ENCODE measurements at places on chromosomes 11 and 22.

- no peak for DNase-seq
These were observed 1.8 kb downstream of the LARGE2 start for GRCh38 chr11:45924036-45924915.

DNA sequence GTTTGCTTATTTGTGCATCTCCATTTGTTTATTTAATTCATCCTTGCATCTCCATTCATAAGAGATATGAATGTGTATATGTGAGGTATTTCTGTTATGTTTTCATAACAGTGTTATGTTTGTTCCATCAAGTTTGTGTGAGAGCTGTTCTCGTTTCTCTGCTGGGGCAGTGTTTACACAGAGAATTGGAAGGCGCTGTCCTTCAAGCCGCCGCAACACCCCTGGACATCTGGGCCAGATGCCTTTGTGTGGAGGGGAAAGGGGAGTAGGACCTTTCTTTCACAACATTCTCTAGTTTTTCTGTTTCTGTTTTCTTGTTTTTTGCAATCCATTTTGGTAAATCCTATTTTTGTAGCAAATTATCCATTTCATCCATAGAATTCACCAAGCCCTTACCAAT, 7.0 kb upstream of the TM7SF2 start:
- DNase-seq = no peak

DNA sequence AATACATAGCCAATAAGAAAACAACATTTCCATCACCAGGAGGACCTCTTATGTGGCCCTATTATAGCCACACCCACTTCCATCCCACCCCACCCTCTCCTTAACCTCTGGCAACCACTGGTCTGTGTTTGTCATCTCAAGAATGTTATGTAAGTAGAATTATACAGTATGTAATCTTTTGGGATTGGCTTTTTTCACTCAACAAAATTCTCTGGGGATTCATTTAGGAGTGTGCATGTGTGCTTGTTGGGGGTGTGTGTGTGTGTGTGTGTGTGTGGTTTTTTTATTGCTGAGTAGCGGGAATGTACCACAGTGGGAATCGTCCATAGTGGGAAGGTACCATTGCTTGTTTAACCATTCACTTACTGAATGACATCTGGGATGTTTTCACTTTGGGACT, 5.2 kb downstream of the KCNJ5 start:
- no peak for DNase-seq

DNA sequence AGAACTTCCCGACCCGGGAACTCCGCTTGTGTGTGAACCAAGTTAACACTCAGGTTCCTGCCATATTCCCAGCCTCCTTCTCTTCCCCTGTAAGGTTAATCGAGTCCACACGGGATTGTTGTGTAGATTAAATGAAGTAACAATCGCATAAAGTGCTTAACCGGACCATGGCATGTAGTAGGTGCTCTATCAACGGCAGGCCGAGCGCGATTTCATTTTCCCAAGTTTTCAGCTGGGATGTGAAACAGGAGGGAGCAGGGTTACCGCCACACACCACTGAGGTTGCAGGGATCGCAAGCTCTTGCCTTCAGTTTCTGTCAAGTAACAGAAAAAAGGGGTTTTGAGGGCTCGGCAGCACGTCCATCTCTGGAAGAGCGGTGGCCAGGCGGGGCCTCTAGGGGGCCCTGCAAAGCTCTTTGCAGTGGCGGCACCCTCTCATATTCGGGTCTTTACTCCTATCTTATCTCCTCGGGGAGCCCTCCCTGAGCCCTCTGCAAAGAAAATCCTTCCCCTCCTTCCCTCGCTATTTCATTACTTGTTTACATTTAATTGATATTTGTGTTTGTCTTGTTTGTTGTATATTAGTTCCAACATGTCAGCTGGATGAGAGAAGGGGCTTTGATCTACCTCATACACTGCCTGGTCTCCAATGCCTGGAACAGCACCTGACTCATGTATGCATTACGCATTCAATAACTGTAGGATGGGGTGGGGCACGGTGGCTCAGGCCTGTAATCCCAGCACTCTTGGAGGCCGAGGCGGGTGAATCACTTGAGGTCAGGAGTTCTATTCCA, 816 bp upstream of the PLEKHA7 start:
- DNase-seq = no peak

DNA sequence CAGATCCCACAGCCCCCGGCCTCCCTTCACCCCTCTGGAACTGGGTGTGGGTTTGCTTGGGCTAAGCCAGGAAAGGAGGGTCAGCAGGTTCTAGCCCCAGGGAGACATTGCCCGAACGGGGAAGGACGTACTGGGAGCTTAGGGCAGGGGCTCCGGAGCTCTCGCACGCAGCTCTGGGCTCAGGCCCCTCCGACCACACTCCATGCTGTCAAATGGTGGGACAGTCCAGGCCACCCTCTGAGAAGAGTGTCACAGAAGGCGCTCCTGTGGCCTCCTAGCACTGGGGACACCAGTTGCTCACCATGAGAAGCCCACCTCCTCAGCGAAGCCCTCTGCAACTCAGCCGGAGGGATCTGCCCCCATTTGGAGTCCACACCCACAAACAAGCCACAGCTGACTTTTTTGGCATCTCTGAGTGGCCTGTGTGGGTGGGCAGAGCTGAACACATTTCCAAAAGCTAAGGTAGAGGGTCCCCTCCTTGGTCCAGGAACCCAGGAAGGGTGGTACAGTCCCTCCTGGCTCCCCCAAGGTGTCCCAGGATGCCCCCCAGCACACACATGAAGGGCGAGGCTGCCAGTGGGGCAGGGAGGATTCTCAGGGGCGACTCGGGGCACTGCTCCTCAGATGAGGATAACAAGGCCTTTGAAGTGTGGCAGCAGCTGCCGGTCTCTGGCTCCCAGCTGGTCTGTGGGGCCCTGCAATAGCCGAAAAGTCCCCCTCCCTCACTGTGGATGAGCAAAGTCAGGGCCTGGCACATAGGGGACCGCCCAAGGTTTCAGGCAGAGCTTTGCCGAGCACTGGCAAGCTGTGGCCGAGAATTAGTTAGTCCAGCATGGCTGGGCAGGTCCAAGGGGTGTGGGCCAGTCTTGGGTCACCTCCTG, 13.0 kb upstream of the TEF start:
- DNase-seq = no peak

- DNase-seq = no peak
These were observed 1.5 kb downstream of the IL17RA start for GRCh38 chr22:17086296-17086695.

GRCh38 chr11:36069576-36070212, 125.8 kb downstream of the LDLRAD3 start:
- no peak for DNase-seq

GRCh38 chr22:22021162-22021750, 38.7 kb upstream of the TOP3B start:
- DNase-seq = no peak

DNA sequence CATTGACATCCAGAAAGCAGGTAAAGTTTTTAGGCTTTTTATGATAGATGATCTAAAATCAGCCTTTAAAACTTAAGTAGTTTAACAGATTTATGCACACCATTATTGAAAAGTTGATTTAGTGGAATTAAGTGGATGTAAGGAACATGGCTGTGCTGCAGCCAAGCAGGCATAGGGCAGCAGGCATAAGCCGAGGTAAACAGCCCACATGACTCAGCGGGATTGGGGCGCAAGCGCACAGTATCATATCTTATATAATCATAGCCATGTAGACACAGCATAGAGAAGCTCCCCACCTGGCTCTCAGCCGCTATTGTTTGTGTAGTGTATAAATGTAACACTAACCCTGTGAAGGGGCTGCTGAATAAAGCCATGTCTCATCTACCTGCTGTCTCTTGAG, 157.5 kb downstream of the WNT11 start:
- no peak for DNase-seq

- DNase-seq = no peak
These were observed 535.8 kb downstream of the TBC1D22A start for GRCh38 chr22:47298017-47298785.

- DNase-seq = no peak
These were observed 30.5 kb downstream of the PTPN5 start for GRCh38 chr11:18761144-18761543.

GRCh38 chr22:20771918-20772625, 1.8 kb upstream of the SERPIND1 start:
- DNase-seq = no peak

- DNase-seq = no peak
These were observed 32.3 kb downstream of the PDHX start for GRCh38 chr11:34948696-34949095.

DNA sequence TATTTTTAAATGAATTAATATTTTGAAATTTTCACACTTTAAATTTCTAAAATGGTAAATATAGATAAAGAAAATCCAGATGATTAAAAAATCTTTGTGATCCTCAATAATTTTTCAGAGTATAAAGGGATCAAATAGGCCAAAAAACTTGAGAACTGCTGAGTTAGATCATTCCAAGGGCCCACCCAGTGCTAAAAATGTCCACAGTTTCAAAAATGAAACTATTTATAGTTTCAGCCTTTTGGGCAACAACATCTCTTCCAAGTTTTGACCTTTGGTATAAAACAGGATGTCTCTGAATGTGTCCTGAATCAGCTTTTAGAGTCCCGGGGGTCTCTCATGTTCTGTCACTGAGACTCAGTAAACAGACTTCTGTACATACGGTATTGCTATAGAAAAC, 20.9 kb upstream of the BAIAP2L2 start:
- no peak for DNase-seq

GRCh38 chr11:104352036-104352435, 188.1 kb upstream of the PDGFD start:
- DNase-seq = no peak

- no peak for DNase-seq
These were observed 104.8 kb downstream of the PAX6 start for GRCh38 chr11:31706357-31706756.

DNA sequence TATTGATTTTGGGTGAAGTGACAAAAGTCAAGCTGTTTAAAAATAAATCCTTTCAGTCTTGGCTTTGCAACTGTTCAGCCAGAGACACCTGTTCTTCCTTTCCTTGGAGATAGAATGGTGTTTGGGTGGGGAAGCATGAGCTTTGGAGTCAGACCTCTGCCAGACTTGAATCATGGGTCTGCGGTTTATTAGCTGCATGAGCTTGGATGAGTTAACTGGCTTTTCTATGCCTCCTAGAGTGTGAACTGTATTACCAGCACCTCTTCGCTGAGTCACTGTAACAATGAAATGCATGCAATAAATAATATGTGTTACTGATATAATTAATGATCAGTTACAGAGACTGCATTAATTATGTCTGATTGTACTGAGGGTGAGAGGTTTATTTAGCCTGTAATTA, 13.5 kb upstream of the MYEOV start:
- no peak for DNase-seq

DNA sequence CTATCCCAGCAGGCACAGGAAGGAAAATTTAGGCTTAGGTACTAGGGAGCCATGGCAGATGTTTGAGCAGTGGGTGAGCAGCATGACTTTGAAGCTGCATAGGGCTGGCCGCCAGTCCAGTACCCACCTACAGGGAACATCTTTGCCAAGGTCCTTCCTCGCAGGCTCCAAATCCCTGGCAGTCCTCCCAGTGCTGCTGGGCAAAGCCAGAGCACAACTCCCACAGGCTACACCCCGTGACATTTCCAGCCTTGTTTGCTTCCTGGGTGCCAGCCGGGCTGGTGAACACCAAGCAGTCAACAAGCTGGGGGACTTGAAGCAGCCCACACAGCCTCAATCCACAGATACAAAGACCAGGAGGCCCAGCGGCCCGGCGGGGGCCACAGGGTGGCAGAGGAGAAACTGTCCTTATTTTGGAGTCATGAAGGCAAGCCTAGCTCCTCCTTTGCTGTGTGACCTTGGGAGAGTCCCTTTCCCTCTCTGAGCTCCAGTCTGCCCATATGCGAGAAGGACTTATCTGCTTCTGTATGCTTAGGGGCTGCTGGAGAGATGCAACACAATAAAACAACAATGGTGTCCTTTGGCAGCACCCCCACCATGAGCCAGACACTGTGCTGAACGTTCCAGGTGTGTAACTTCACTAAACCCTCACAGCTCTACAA, 28.0 kb downstream of the TPST2 start:
- no peak for DNase-seq

DNA sequence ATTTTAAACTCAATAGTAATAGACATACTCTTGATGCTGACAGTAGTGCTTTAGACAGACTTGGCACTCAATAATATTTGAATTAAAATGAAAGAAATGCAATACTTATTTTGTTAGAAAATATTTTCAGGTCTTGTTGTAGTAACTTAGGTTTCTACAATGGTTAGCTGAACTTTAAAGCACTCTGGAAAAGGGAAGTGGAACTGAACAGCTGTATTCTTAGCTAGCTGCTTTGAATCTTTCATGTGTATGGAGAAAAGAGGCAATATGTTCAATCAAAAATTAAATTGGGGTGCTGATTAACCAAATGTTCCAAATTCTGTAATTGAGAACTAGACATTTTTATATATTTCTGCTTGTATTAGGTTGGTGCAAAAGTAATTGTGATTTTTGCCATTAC, 517.9 kb upstream of the RAG2 start:
- no peak for DNase-seq

DNA sequence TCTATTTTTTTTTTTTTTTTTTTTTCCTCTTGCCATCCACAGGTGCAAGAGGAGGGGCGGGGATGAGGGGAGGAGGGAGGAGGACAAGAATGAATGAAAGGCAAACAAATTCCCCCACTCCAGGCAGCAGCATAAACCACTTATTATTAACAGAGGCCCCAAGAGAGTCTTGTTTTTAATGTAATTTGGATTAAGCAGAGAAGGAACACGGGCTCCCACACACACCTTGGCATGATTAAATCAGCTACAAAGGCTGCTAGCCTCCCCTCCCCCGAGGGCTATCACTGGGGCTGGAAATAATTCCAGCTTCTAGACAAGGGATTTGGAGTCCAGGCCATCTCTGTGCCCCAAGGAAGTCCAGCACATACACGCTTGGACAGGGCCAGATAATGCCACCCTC, 93.4 kb upstream of the DRD2 start:
- DNase-seq = no peak

DNA sequence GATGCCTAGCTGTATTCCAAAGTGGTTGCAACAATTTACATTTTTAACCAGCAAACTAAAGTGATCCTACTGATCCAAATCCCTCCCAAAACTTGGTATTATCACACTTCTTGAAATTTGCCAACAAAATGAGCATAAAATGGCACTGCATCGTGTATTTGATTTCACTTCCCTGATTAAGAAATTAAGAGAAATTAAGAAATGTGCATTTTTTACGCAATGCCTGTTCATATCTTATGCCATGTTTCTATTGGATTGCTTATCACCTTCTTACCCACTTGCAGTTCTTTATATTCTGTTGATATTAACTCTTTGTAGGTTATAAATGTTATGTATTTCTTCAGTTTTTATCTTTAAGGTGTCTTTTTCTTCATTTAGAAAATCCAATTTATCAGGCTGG, 80.6 kb downstream of the DENND5A start:
- no peak for DNase-seq

GRCh38 chr22:47381240-47381639, 618.8 kb downstream of the TBC1D22A start:
- DNase-seq = no peak

GRCh38 chr22:44047891-44048301, 23.8 kb downstream of the PARVB start:
- no peak for DNase-seq

DNA sequence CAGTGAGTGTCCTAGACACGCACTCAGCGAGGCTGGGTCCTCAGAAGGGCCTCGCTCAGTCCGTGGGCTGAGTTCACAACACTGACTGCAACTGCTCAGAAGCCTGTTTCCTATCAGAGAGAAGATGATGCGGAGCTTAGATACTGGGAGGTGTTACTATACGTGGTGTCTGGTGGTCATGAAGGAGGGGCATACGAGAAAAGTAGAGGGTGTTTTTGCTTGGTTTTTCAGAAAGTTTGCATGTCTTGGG, 9.5 kb upstream of the SERPIND1 start:
- DNase-seq = no peak

- DNase-seq = no peak
These were observed 141.9 kb downstream of the PKNOX2 start for GRCh38 chr11:125306476-125306875.
